ENCODE measurements at places on chromosomes 3 and 15.

- DNase-seq, result peak; percentile 25
Observed at GRCh38 chr3:125990253-125990970, 21.4 kb downstream of the ROPN1B start.

- DNase-seq, result no peak
Observed at GRCh38 chr15:60972301-60972700, 256.8 kb downstream of the RORA start.

DNA sequence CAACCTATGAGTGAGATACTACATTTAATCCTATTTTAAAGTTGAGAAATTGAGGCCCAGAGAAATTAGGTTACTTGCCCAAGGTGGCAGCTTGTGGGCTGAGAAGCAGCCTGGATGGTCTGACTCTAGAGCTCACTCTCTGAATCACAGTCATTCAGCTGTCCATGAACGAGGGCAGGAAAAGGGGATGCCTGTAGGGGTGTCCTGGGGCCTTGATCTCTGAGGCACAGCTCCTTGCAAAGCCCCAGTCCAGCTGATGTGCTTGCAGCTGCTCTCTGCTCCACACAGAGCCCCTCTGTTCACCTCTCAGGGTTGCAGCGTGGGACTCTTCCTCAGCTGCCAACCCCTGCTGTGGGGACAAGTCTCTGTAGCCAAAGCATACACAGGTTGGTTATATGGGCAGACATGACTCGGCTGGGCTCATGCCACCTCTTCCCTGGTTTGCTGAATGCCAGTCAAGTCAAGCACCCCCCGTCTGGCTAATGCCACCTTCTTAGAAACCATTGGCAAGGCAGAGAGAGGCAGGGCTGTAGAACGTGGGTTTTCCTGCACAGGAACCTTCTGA lies 56.8 kb downstream of the GASK1A start:
- DNase-seq, result no peak

- no peak for DNase-seq
Observed at GRCh38 chr3:127035677-127036076, 52.8 kb downstream of the PLXNA1 start.

GRCh38 chr3:196232882-196233251 lies 16.5 kb downstream of the SLC51A start:
- DNase-seq, result no peak

DNA sequence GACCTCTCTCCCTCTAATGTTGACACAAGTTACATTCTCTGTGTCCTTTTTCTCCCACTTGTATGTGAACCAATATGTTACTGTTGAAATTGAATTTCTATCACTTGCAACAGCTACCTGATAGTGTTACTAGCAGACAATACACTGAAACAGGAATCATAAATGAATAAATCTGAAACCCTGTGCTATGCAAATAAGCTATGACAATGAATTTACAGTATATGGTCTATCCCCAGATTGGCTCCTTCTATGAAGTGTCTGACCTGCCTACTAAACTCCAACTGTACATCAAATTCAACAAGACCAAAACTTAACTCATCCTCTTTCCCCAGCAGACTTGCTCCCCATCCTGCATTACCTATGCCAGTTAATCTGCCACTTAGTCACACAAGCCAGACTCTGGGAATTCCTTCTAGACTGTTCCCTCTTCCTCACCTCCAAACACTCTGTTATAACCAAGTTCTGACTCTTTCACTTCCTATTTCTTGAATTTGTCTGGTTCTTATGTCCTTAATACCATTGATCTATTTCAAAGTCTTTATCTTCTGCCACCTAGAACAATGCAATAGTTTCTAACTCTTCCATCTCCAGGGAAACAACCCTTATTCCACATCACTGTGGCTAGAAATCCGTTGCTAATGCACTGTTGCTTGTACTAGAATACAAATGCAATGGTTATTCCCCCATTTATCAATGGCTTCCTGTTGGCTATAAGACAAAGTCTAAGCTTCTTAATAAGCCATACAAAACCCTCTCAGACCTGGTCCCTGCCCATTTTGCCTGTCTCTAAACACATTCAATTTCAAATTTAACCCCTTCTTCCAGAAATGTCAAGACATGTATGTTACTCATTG lies 13.4 kb upstream of the ZNF639 start:
- DNase-seq, result no peak

DNA sequence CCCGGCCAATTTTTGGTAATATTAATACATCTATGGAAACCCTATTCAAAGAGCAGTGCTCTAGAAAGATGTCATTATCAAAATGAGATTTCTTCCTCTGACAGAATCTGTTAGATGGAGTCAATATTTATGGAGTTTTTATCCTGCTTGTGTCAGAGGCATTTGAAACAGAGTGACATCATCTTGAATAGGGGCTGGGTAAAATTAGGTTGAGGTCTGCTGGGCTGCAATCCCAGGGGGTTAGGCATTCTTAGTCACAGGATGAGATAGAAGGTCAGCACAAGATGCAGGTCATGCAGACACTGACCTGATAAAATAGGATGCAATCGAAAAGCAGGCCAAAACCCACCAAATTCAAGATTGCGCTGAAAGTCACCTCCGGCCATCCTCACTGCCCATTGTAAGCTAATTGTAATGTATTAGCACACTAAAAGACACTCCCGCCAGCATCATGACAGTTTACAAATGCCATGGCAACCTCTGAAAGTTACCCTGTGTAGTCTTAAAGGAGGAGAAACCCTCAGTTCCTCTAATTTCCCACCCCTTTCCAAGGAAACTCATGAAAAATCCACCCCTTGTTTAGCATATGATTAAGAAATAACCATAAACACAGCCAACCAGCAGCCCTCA lies 27.3 kb upstream of the CCDC50 start:
- no peak for DNase-seq

DNA sequence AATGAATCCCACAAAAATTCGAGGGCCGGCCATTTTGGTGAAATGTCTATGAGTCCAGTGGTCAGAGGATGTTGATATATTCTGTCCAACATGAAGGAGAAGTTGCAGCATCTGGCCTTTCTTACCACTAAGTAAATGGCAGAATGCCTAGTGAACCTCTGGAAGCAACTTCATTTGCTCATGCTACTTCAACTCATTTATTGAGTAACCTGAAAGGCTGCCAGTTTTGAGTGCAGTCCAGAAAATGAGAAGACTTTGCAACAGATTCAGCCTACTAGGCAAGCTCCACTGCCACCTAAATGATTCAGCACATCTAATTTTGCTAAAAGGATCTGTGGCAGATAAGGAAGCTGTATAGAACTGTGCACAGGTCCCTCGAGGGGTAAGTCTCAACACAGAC lies 265.0 kb downstream of the OPA1 start:
- DNase-seq, result no peak

GRCh38 chr3:183259087-183259486 lies 6.0 kb downstream of the B3GNT5 start:
- DNase-seq, result no peak

DNA sequence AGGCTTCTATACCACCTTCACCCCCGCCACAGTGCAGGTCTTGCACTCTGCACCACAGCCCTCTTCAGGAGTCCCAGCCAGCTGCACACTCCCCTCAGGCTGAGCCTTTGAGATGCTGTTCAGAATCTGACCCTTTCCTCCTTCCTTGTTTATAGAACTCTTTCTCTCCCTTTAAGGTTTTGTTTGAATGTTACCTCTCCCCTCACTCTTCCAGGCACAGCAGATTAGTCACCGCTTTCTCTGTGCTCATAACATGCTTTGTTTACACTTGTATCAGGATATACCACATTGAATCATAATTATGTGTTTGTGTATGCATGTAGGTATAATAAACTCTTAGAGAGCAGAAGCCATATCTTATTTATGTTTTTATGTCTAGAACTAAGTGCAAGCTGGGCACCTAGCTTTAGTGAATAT lies 168.4 kb upstream of the BCL6 start:
- no peak for DNase-seq

GRCh38 chr15:58582160-58582559 lies 150.4 kb downstream of the LIPC start:
- no peak for DNase-seq

DNA sequence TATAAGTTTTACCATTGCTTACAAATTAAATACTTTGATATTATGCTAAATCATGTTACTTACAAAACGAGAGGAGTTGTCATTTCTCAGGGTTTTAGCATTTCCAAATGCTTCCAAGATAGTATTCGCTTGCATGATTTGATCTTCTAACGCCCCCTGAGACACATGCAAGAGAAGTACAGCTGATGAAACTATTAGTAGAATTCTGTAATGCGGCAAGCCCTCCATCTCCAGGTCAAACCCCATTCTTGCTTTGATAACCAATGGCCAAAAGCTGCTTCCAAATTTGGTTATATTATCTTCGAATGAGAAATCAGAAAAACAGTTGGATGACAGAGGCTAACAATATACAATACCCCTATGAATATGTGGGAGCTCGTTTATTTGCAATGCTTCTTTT lies 14.7 kb downstream of the MYH15 start:
- no peak for DNase-seq

DNA sequence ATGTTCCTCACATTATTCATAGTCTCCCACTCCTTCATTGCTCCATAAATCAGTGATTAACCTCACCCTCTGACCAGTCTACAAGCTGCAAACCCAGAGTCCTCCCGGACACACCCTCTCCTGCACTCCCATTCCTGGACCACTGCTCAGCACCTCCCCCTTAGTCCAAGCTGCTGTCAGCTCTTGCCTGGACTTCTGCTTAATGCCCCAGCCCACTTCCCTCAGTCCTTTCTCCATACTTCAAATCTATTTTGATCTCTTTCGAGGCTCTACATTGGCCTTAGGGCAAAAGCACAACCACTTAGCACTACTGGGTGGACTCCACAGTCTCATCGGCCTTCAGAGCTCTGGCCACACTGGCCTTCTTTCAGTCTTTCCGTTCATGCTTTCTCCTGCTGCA lies 79.4 kb upstream of the FAM98B start:
- DNase-seq, result no peak

DNA sequence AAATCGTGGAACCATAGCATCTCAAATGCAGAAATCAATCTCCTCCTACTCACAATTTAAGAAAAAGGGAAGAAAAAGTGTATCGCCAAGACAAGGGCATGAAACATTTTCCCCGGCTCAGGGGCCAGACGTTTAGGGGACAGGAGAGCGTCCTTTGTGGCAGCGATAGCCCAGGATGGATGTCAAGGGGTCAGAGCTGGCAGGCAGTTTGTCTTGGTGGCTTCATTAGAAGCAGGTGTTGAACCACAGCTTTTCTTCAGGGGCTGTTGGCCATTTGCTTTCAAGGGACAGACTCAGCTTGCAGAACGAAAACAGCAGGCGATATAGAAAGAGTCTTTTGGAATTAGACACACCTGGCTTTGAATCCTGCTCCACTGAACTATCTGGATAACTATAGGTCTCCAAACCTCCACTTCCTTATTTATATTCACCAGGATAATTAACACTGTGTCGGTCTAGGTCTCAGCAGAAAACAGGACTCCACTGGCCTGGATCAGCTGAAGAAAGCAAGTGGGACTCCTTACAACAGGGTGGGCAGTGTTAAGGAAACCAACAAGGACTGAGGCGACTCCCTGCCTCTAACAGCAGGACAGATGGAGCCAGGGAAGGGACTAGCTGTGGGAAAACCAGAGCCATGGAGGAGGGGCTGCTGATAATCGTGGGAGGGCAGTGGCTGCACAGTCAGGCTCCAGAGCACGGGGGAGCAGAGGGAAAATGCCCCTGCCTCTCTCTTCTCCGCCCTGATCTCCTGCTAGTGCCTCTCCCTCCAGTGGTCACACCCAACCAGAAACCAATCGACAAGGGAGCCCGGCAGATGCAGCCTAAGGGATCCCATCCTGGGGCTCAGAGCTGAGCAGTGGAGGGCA lies 123.6 kb downstream of the LIPC start:
- DNase-seq, result no peak

- no peak for DNase-seq
Observed at GRCh38 chr3:58473275-58473674, 18.6 kb upstream of the KCTD6 start.

DNA sequence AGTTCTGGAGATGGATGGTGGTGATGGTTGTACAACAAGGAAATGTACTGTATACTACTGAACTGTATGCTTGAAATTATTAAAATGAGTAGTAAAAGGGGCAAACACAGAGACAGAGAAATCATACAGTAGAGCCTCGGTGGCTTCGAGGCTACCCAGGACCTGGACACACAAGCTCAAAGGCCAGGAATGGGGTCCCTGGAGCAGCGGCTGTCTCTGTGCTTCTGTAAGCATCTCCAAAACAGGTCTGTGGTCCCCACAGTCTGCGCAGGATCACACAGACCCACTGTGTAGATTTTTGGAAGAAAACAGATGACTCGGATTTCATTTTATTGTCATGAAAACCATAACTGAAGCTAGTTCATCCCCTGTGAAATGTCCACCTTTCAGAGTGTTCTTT lies 39.7 kb downstream of the PGPEP1L start:
- no peak for DNase-seq

DNA sequence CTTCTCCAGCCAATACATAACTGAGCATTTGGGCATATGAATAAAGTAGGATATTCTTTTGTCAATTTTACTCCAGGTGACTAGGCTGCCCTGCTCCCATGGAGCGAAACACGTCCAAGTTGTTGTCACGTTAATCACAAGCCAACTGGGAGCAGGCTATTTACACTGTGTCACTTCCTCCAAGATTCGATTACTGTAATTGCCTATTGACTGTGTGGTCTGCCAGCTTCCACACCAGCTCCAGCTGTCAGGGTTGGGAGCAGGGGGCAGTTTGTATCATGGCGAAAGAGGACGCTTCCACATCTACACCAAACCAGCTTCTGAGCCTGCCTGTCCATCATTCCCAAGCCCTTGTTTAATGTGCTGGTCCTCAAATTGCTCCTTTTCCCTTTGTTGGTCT lies 89.2 kb upstream of the RORA start:
- no peak for DNase-seq

DNA sequence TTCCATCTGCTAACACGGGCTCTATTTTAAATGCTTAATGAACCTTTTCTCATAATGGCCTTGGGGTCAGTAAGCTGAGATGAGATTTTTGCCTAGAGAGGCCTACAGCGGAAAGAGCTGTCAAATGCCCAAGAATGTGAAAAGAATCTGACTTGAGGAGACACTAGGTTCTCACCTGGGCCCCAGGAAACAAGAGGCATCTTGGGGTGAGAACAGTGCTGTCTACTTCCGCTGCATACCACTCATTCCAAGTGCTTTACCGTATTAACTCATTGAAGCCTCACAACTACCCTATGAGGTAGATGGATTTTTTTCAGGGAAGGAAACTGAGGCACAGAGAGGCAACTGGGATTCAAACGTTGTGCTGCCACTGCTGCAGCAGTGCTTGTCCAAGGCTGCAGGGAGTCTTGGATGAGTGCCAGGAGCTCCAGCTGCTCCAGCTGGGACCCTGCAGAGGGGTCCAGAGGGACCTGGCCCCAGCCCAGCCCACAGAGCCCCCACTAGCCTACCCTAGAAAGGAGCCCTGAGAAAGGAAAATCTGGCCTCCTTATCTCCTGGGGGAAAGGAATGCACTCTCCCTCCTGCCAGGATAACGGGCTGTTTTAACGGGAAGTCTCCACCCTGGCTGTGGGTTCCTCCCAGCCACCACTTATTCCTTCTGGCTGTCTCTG lies 68.4 kb downstream of the SLC12A8 start:
- DNase-seq, result no peak
